ACHN (cell line): ENCODE measurements at places on chromosomes 11 and 22.

DNA sequence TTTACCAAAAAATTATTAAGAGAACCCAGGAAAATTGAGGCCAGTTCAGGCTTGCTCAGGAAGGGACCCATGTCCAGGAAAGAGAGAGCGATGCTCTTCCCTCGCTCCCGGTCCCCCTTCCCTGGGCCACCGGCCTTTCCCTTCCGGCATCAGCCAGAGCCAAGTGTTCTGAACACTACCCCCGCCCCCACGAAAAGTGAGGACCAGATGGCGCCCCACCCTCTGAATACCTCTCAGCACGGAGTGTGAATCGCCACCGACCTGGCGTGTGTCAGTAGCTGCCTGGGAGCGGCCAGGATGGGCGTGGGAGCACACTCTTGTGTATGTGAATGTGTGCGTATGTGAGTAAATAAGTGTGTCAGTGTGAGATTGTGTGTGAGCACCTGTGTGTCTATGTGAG, 20.2 kb downstream of the RPS6KA4 start:
- DNase-seq: no peak

GRCh38 chr11:35144806-35145205, 5.8 kb downstream of the CD44 start:
- DNase-seq: no peak

DNA sequence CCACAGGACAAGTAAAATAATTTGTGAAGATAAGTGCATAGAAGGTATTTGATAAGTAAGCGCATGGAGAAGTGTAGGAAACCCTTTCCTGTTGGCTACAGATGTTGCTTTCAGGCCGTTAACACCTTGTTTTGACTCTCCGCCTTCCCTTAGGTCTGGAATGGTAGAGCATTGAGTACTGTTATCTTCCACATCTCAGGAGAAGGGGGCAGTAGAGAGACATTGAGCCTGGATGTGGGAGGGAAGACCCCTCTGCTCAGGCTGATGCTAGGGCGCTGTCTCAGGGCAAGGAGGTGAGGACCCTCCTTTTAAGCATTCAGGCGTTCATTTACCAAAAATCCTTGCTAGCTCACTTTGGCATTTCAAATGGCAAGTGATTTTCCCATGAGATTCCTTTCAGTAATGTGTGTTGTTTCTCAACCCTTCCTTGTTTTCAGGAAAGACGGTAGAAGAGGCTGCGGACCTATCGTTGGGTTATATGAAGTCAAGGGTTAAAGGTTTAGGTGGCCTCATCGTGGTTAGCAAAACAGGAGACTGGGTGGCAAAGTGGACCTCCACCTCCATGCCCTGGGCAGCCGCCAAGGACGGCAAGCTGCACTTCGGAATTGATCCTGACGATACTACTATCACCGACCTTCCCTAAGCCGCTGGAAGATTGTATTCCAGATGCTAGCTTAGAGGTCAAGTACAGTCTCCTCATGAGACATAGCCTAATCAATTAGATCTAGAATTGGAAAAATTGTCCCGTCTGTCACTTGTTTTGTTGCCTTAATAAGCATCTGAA, 27.0 kb upstream of the SCGB1A1 start:
- DNase-seq: no peak

GRCh38 chr11:133941546-133941945, 15.2 kb downstream of the IGSF9B start:
- no peak for DNase-seq

- no peak for DNase-seq
Measured at GRCh38 chr11:15910761-15911160, 445.6 kb downstream of the SOX6 start.

DNA sequence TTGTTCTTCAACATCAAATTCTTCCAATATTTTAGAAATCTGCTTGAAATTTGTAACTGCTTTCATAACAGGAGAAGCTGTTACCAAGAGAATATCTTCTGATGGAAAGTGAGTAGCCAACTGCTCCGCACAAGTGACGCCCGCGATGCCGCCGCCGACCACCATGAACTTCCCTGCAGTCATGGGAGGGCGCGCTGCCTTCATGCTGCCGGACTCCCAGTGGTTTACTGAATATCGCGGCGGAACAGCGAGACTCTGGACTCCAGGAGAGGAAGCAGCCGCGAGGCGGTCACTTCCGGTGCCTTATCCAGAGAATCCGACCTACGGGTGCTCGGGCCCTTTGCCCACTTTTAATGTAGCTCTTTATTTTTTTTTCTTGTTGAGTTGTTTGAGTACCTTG, 190.6 kb downstream of the GUCY1A2 start:
- no peak for DNase-seq

GRCh38 chr11:110766316-110766715, 54.1 kb upstream of the ARHGAP20 start:
- DNase-seq: no peak

- no peak for DNase-seq
Measured at GRCh38 chr22:19067696-19068348, 54.4 kb downstream of the DGCR2 start.

DNA sequence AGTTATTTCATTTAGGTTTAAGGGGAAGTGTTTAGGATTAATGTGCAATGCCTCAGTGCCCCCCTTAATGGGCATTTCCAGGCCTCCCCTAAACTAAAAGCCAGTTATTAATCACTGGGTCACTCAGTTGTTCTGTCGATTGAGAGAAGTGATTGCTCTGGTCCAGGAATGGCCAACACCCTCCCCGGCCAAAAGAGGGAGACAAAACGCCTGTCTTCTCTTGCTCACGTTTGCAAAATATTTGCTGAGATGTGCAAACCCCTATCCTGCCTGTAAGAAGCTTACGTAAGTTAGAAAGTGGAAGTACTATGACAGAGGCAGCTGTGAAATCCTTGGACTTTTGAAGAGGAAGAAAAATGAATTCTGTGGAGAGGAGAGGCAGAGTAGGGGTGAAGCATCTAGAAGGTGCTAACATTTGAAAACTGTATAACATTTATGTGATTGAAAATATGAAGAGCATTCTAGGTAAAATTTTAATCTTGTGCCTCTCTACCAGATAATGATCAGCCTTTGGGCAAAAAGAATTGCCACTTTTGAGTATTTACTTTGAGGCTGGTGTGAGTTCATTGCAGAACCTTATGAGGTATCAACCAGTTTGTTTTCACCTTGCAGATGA, 37.7 kb downstream of the NTM start:
- DNase-seq: peak; percentile 42

DNA sequence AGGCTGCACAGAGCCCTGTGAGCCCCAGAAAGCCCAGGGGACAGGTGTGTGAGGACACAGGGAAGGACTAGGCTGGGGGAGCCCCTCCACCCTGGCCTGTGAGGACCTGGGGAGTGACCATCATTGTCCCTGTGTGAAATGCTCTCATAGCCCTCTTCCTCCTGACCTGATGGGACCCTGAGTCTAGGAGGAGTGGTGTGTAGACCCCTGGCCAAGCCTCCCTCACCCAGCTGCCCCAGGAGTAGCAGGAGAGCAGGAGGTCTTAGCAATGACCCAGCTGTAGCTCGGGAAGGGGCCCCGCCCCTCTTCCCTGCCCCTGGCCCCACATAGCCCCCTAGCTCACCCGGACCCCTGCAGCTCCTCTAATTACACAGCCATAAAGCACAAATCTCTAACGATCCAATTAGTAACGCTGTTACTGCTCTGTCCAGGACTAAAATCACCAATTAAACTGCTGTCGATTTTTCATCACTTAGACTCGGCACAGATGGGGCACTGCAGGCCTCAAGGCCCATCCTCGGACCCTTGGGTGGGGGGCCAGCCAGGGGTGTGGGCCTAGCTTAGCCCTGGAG, 6.6 kb upstream of the CABP7 start:
- DNase-seq: no peak

GRCh38 chr11:86688398-86689179, 16.2 kb upstream of the ME3 start:
- peak; percentile 85 for DNase-seq

DNA sequence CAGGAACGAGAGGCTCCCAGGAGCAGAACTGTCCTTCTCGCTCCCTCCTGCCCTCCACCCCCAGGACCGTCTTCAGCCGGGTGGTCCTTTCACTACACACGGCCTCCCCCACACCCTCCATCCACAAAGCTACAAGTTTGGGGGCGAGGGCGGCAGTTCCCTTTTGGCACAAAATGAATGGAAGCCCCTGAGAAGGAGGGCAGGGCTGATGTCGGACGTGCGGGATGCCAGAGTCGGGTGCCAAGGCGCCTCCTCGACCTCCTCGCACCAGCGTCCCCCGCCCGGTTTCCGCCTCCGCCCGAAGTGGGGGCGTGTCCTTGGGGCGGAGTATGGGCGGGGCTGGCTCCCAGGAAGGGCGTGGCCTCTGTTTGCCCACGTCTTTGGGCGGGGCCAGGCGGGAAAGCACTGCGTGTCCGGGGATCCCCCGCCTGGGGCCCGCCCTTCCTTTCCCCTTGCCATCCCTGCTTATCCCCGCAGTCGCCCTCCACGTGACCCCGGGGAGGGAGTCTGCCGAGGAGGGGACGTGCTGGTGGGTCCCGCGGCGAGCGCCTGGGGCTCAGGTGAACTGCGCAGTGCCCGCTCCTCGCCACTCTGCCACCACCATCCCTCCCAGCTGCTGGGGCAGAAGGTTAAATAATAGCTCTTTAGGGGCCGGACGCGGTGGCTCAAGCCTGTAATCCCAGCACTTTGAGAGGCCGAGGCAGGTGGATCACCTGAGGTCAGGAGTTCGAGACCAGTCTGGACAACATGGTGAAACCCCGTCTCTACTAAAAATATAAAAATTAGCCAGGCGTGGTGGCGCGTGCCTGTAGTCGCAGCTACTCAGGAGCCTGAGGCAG, 937 bp upstream of the EFEMP2 start:
- peak; percentile 87 for DNase-seq

DNA sequence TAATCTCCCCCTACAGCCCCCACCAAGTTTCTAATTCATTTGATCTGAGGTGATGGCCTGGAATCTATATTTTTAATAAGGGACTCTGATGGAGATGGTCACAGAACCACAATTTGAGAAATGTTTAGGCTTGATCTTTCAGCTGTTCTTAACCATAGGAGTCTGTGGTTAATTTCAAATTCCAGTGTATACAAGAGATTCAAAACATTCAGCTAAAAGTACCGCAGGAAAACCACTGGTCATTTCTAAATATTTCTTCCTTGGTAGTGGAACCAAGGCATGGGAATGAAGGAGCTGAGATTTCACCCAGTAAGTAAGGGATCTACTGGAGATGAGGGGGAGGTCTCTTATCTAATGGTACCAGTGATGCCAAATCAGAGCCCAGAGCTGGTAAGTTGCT, 18.3 kb upstream of the GALNT18 start:
- DNase-seq: no peak

DNA sequence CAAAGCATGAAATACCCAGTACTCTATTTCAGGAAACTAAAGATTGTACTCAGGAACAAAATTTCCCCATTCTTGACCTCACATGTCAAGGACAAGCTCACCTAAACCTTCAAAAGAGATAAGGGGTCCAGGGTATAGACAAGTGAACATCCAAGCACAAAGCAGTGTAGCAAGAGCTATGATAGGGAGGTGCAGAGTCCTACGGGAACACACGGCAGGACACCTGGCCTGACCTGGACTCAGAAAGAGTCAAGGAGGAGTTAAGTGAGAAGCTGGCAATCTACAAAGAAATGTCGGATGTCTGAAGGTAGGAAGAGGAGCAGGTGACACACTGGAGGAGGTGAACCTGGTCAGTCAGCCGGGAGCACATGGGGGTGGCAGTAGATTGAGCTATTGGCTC, 67.1 kb upstream of the LDLRAD3 start:
- DNase-seq: no peak

DNA sequence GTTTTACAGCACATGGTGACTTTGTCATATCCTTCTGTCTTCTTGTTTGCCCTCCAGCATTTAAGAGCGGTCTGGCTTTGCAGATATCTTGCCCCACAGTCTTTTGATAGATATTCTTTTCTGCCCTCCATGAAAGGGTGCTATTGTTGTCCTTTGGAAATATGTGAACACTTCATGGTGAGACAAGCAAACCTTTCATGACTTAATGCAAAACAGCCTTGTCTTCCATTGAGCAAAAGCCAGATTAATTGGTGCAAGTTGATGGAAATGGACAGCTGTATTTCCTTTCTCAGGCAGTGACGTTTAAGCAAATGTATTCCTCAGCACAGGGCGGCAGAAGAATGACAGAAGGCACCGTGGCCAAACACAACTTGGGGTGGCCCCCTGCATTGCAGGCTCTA, 4.4 kb downstream of the DCPS start:
- DNase-seq: no peak

DNA sequence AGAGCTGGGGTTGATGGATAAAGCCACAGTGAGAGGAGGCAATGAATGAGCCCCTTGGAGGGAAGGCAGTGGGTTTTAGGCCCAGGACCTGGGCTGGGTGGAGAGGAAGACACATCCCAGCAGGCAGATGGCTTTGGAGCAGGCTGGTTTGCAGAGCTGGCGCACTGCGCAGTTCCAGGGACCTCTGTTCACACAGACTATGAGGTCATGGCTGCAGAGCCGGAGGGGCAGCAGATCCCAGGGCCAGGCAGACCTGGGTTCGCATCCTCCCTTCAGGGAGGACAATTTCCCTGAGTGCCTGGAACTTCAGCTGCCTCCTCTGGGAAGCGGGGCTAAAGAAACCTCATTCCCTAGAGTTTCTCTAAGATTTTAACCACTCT, 28.2 kb upstream of the DGKZ start:
- no peak for DNase-seq

DNA sequence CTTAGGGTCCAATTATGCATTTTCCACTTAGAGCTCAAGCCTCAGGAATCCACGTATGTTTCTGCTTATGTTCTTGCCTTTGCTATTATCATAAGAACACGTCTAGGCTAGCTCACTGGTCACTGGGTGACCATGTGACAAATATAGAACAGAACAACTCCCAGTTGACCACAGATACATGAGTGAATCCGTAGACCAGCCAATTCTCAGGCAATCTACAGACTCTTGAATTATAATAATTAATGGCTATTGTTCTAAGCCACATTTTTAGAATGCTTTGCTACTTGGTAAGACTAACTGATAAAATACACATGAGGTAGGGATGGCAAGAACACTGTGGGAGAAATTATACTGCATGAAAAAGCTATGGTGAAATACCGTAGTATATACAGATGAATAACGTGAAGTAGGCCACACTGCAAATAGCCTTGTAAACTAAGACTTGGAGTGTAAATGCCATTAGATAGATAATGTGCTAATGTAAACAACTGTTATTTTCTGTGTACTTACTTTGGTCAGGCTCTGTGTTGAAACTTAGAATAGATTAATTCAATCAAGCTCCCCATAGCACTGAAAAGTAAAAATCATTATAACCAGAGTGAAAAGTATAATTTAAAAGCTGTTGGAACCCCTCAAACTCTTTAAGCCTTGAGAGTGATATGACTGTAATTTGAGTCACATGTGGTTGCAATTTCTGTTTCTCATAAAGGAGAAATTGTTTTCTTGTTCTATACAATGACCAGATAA, 366.2 kb upstream of the CCDC179 start:
- no peak for DNase-seq

DNA sequence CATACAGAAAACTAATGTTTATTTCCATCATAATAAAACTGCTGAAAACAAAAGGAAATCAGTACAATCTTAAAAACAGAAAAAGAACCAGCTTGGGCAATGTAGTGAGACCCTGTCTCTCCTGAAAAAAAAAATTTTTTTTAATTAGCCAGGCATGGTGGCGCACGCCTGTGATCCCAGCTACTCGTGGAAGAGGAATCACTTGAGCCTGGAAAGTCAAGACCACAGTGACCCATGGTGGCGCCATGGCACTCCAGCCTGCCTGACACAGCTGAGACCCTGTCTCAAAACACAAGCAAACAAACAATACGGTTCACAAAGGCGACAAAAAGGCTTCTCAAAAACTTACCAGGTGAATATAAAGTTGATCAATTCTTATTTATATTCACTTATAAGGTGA, 289.7 kb downstream of the BRD1 start:
- DNase-seq: no peak

GRCh38 chr22:28883657-28883916, 215 bp downstream of the ZNRF3 start:
- no peak for DNase-seq

GRCh38 chr22:37485395-37486223, 575 bp downstream of the MFNG start:
- no peak for DNase-seq
